NCI-H1048 (cell line): ENCODE measurements at places on chromosomes 4 and X.
A peak's percentile ranks its signal among the peaks of the same experiment; 100 is the strongest.

- no peak for DNase-seq
Observed at GRCh38 chrX:69158166-69158980, 6.9 kb downstream of the PJA1 start.

GRCh38 chr4:102554482-102554881 is 53.3 kb downstream of the NFKB1 start:
- no peak for DNase-seq

DNA sequence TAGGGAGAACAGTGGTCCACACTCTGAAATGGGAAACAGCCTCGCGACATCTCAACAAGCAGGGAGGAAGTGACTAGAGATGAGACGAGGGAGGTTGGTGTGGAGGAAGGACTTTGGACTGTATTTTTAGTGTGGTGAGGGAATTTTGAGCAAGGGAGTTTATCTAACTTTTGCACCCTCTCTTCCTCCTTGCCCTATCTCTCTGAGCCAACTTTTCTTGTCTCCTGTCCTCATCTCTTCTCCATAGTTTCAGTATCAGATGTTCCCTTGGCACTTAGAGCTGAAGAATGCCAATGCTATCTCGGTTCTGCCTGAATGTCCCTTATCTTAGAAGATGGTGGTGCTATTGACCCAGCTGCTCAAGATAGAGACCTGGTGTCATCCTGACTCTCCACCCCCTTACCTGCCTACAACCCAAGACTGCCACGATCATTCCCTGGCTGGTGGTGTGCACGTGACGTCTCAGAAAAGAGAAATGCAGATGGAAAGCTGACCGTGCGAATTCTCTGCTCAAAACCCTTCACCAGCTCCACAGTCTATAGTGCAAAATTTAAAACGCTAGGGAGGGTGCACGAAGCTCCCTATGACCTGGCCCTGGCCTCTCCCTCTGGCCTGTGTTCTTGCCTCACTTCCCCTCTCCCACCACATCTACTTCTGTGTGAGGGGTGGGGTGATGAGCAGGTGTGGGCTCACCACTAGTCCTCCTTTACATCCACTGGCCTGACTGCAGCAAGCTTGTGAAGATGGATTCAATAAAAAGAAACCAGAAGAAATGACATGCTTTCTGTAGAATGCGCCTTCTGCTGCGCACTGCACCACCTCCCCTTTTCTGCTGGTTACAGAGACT is 20.9 kb downstream of the MPP1 start:
- DNase-seq: no peak

GRCh38 chr4:67512501-67512900 is 32.8 kb downstream of the CENPC start:
- no peak for DNase-seq

DNA sequence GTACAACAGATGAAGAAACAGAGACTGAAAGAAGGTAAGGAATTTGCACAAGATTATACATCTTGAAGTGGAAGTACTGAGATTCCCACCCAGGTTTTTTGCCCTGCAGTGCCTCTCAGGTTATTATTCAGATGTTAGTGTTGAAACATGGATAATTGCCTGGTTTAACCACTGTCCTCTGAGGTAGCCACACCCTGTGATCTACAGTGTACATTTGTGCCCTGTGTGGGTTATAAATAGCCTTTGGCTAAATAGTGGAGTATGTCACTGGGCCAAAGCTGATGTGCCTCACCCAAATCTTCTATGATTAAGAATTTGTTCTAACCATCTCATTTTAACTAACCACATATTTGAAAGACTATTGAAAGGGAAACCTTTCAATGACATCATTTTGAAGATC is 5.4 kb upstream of the ASB5 start:
- no peak for DNase-seq

DNA sequence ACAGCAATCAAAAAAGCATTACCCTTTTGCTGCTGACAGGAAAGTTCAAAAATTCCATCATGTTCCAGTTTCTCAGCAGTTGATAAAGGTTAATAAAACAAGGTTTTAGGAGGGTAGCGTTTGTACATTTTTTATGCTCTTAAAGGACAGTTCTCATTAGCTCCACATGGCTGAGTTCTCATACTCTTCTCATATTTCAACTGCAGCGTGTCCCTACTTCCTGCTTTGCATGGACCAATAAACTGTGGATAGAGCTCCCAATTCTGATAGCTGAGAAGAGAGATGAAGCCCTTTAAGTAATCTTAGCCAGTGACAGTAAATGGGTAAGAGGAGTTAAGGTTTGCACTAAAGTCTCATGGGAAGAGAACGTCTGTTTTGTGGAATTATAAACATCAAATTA is 53.5 kb downstream of the SPANXA2 start:
- DNase-seq: no peak

DNA sequence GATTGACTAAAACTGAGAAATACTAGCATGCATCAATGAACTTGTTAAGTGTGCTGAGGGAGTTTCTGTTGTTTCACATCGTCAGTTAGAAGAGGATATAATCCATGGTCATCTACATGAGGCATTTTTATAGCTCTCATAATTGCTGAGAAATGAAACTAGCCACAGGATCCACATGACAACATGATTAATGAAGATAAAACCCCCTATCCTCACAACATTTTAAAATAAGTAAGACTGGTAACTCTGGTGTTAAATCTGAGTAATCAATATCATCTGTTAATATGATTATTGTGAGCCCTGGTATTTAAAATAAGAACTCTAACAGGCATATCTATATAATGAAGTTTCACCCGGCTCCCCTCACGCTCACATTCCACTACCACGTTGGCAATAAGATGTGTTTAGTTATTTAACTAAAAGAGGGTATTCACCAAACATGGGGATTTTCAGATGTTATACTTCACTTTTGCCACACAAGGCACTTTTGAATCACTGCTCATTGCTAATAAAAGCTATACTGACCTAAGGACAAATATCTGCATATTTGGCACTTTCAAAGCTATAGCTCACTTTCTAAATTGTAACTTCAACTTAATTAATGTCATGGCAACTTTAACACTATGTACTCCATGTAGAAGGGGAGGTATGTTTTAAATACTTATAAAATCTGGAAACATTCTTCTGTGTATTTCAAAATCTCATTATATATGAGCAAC is 6.7 kb downstream of the UNC5C start:
- DNase-seq: no peak

DNA sequence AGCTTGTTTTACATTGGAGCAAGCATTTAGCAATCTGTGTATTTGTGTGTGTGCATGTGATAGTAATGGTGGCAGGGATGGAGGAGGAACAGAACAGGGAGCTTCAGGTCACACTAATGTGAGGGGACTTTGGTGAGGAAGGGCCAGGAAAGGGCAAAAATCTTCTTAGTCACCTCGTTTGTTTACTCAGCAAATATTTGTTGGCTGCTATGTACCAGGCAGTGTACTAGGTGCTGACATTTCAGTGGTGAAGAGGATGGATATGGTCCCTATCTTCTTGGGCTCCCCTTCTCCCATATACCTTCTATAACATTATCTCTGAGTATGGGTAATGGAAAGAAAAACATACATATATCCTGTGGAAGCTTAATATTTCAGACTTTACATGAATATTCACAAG is 48.5 kb upstream of the HDAC8 start:
- DNase-seq: no peak

DNA sequence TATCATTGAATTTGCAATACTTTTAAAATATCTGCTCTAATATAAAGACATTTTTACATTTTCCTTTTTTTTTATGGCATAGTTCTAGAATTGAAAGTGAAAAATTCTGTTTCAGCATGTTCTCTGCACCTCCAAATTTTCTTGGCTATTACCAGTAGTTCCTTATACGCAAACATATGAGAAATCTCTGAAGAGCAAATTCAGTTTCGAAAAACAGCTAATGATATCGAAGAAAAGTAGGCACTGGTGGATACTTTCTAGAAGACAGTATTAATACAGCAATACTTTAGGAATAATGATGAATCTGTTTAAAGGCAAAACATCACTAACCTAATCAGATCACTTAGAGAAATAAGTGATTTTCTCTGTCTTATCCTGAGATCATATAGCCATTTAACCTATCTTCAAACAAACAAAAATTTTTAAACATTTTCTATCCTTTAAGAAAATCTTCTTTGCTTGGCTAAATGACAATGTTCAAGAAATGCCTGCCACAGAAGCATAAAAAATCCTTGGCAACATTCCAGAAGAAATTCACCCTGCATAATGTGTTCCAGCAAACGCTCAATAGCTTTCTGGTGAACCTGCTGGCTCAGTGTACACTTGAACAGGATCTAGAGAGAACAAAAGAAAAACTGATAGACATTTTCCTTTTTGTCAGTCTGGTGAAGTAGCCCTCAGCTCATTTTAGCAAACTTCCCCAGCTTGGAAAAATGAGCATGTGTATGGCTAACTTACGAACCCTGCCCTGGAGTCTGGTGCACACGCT is 51.2 kb upstream of the KLF3 start:
- no peak for DNase-seq

GRCh38 chrX:19576742-19577141 is 61.4 kb upstream of the MAP3K15 start:
- no peak for DNase-seq

DNA sequence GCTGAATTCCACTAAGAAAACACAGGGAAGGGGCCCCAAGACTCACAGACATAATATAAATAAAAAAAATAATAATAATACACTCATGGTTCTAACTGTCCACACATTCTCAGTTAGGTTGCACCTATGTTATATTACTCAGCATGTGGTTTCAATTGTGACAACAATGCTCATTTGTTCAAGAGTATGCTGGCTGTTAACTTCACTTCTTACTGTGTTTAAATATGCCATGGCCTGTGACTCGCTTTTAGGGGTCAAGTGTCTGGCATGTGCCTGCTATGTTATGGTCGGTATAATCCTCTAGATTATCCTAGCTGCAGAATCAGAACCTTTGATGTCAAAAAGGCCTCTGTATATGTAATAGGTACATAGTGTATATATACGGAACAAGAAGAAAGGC is 324.8 kb upstream of the INTU start:
- DNase-seq: no peak

GRCh38 chr4:61741327-61742096 is 541.4 kb downstream of the ADGRL3 start:
- DNase-seq: no peak

DNA sequence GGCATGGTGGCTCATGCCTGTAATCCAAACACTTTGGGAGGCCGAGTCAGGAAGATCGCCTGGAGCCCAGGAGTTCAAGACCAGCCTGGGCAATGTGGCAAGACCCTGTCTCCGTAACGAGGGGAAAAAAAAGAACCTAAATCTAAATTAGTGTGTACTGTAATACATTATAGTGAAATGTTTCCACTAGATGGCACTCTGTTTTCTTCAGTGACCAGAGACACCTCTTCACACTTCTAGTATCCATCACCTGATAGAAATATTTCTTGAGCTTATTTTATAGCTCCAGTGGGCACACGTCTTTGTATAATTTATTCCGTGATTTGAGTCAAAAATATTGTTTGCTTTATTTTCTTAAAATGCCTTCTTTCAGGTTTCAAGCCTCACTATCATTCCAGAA is 600.9 kb upstream of the DIPK2B start:
- peak; percentile 24 for DNase-seq

DNA sequence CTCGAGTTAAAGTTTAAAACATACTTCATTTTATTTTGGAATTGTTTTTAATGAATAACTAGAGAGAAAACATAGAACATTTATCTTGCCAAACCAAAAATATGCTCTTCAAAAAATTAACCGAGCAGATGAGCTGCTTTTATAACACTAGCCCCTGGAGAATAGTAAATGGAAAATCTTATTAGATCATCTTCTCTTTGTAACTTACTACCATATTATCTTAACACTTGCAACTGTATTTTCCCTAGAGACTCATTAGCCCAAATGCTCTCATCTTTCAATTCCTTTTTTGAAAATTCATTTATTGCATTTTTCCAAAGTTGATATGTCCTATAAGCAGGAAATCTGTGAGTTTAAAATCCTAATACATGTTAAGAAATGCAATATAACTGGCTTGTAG is 143.3 kb downstream of the CAMK2D start:
- no peak for DNase-seq

DNA sequence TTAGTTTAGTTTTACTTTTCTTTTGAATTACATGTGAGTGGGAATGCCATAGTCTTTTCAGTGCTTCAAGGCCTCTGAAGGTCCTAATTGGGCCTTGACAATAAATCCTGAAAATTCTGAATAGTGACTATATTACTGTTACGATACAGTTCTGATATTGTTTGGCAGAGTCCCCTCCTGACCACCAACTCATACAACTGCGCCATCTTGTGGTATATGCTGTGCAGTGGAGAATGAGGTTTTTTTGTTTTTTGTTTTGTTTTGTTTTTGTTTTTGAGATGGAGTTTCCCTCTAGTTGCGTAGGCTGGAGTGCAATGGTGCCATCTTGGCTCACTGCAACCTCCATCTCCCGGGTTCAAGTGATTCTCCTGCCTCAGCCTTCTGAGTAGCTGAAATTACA is 56.6 kb upstream of the CHRDL1 start:
- no peak for DNase-seq

GRCh38 chr4:17997129-17997528 is 24.4 kb downstream of the LCORL start:
- no peak for DNase-seq

- DNase-seq: no peak
Observed at GRCh38 chr4:72666910-72667309, 97.9 kb upstream of the ADAMTS3 start.
